ENCODE measurements at places on chromosomes 13 and 19. TPM values are rescaled to one million over a fixed set of nuclear protein-coding genes. Genes with fewer than 3 reads are reported as not detected.

DNA sequence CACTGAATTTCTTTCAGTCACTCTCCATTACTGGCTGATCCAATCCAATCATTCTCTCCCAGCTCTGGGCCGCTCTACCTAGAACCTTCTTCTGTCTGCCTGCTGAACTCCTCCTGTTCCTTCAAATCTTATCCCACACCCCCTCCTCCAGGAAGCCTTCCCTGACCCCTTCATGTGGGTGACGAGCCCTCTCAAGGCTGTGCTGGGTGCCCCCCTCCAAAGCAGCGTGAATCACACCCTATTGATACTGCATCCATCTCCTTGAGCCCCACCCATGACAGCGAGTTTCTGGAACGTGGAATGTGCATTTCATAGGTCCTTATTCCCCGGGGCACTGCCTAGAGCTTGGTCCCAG is 3.2 kb downstream of the PIH1D1 start:
- H3K4me1 ChIP-seq: no peaks in the 10 kb centered on the region
- no peak overlapping the region for H3K27ac ChIP-seq
- no peaks in the 10 kb centered on the region for H3K36me3 ChIP-seq
- no peaks in the 10 kb centered on the region for H3K27me3 ChIP-seq

- peaks cover 9% of the 10 kb centered on the region for H3K4me1 ChIP-seq
- no peak for DNase-seq
- H3K27ac ChIP-seq: no peak overlapping the region
- H3K27me3 ChIP-seq: no peaks in the 10 kb centered on the region
- H3K36me3 ChIP-seq: no peaks in the 10 kb centered on the region
These were observed 59.4 kb downstream of the ARHGEF7 start for GRCh38 chr13:111174377-111175114.

GRCh38 chr13:35475960-35476943 is at the start of gene MAB21L1:
MAB21L1 (minus strand) TSS chr13:35476689; CDS start chr13:35476138, 551 bp downstream.
- DNase-seq: no peak
- H3K27ac ChIP-seq: peak within 1 kb of the TSS; percentile 31
- H3K27me3 ChIP-seq: peaks cover 6% of the 10 kb centered on the region
- H3K4me1 ChIP-seq: no peaks in the 10 kb centered on the region
- peak within 1 kb of the TSS; percentile 50 for H3K4me3 ChIP-seq
- H3K36me3 ChIP-seq: no peaks in the 10 kb centered on the region

DNA sequence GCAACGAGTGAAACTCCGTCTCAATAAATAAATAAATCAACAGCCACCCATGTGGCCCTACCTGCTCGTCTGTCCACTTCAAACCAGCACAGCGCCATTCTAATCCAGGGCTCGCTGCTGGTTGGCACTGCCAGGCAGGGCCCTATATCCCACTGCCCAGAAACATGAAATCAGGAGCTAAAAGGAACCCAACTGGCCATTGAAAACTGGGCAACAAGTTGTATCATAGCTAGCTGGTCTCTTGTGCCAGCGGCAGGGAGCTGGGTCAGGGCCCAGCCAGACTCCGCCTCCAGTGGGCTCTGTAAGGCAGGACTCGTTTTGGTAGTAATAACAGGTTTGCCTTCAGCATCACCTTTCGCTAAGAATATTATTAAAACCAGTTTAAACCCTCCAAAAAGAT is 39.3 kb downstream of the GGACT start:
- H3K36me3 ChIP-seq: no peaks in the 10 kb centered on the region
- H3K4me1 ChIP-seq: no peaks in the 10 kb centered on the region
- no peak overlapping the region for H3K4me3 ChIP-seq
- no peak for DNase-seq
- no peak overlapping the region for H3K27ac ChIP-seq
- no peaks in the 10 kb centered on the region for H3K27me3 ChIP-seq

DNA sequence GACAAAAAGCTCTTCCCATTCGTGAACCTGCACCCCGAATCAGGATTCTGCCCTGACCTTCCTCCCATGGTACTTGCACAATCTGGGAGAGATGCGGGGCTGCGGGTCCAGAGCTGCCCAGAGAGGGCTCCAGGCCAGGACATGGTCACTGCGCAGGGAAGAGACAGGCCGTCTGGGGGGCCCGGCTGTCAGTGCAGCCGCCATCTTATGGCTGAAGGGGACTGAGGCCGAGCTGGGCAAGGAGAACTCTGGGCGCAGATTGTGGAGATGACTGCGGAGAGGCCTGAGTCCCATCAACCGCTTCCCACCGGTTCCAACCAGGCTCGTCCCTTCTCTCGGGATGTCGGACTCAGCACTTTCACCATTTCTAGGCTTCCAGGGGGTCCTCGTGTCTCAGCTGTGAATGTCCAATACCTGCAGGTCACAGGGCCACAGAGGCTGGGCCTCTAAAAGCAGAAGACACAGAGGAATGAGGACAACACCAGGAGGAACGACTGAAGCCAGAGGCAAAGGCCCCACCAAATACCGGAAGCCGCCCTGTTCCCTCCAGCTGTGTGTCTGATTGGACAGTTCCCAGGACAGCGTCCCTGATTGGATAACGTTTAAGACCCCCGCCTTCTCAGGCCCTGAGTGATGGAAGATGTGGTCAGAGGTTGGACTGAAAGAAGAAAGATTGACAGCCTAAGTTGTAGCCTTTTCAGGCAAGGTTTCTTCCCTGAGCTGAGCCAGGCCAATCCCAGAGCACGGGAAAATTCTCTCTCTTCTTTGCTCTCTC is 117.1 kb upstream of the ZNF91 start:
- no peaks in the 10 kb centered on the region for H3K4me1 ChIP-seq
- H3K27me3 ChIP-seq: no peaks in the 10 kb centered on the region
- H3K27ac ChIP-seq: no peak overlapping the region
- no peak overlapping the region for H3K4me3 ChIP-seq
- no peak for DNase-seq

C1QTNF9B gene
- total RNA-seq: not detected

GRCh38 chr13:42875475-42876269 is 94.3 kb downstream of the FAM216B start:
- DNase-seq: no peak
- no peak overlapping the region for H3K4me3 ChIP-seq
- H3K27ac ChIP-seq: no peak overlapping the region
- H3K4me1 ChIP-seq: no peaks in the 10 kb centered on the region
- no peaks in the 10 kb centered on the region for H3K36me3 ChIP-seq
- H3K27me3 ChIP-seq: no peaks in the 10 kb centered on the region

- no peaks in the 10 kb centered on the region for H3K36me3 ChIP-seq
- H3K4me3 ChIP-seq: no peak overlapping the region
- no peaks in the 10 kb centered on the region for H3K4me1 ChIP-seq
- H3K27ac ChIP-seq: no peak overlapping the region
- no peaks in the 10 kb centered on the region for H3K27me3 ChIP-seq
These were observed 84.8 kb downstream of the PCDH17 start for GRCh38 chr13:57716295-57716694.
